ENCODE measurements at places on chromosomes 1 and 21.

- no peak for DNase-seq
These were observed 72.9 kb downstream of the UBR4 start for GRCh38 chr1:19137158-19137557.

GRCh38 chr1:186700722-186701121 is 20.5 kb upstream of the PTGS2 start:
- DNase-seq: no peak

GRCh38 chr1:115240297-115240696 is 97.8 kb downstream of the NGF start:
- DNase-seq: no peak

DNA sequence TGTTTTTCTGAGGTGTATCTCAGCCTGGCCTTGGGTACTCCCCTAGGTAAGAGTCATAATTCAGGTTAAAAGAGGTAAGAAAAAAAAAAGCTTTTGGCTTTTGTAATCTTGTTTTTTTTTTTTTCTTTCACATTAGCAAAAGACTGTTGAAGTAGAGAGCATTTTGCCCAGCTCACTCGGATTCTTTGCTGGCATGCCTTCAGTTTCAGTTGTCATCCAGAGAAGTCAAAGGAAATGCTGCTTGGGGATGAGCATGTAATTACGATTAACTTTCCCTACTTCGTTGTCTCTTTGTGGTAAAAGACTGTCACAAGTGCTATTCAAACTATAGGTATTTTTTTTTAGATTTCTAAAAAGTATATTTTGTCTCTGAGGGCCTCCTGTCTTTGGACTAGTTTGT is 6.3 kb downstream of the BACH1 start:
- DNase-seq: no peak

DNA sequence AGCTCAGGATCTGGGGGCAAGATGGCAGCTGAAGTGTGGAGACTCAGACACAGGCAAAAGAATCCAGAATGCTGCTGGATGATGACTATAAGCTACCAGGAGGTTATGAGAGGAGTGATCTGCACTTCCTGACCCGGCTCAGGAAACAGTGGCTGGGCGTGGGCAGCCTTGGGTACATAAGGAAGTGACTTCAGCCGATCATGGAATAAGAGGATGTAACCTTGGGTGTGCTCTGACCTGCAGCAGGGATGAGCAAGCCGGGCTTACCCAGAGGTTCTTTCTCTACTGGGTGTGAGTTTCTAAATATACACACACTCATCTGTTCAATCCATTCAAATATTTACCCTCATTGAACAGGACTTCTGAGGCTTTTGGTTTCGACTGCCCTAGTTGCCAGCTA is 62.7 kb downstream of the CD34 start:
- DNase-seq: no peak
